PC-3 (cell line): ENCODE measurements at places on chromosomes 7 and 10.

- DNase-seq: peak; percentile 18
Observed at GRCh38 chr10:94546049-94546900, 687 bp downstream of the HELLS start.

DNA sequence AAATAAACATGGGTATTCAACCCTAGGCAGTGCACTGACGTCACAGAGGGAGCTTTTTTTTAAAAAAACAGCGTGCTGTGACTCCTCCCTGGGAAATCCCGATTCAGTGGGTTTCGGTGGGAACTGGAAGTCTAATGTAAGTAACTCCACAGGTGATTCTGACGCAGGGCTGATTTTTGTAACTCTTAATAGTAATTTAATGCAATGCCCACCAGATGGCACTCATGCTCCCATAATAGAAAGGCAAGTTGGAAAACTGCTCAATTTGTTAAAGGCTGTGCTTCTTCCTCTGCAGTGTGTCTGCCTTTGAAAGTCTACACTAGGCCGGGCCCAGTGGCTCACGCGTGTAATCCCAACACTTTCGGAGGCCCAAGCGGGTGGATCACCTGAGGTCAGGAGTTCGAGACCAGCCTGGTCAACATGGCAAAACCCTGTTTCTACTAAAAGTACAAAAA lies 10.9 kb upstream of the RSU1 start:
- peak; percentile 74 for DNase-seq

DNA sequence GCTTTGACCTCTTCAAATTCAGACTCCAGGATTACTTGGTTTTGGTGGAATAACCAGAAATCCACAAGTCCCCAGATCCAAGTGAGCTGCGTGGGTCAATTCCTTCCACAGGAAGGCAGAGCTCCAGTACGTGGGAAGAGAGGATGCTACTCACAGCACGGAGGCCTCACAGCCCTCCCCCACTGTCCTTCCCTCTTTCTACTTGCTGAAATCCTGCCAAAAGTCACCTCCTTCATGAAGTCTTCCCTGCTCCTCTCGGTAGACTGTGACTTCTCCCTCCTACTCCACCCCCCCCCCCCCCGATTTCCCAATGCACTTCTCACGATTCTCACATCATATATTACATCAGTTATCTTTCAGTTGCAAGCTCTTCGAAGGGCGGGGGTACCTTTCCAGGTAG lies 12.3 kb downstream of the CAMK2G start:
- no peak for DNase-seq

DNA sequence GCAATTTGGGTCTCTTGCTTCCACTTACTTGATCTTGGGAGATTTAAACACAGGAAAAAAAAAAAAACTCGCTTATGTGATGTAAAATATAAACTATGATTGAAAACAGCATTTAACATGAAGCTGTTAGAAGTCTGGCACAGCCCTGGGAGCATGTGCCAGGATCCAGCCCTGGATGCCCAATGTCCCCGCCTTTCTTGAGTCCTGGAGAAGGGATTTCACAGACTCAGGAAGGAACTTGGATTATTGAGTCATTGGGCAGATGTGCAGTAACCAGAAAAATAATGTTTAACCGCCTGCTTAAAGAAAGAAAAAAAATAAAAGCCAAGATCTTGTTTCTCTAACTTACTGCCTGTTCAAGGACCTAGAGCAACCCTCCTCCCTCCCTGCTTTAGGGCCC lies 3.7 kb upstream of the JCAD start:
- DNase-seq: peak; percentile 27

- no peak for DNase-seq
Observed at GRCh38 chr10:79610601-79611191, at the start of gene SFTPA1. SFTPA1 (plus strand) TSS chr10:79610939; CDS start chr10:79611826, 887 bp downstream.

DNA sequence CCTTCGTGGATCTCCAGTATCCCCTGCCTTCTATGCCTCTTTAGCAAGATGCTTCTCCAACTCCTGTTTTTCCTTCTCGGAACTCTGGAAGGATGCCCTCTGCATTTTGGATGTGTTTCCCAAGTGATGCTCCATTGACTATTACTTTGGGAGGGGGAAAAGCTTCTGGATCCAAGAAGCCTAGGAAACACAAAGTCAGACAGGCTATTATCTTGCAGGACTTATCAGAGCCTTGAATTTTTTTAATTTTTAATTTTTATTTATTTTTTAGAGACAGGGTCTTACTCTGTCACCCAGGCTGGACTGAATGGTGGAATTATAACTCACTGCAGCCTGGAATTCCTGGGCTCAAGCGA lies 21.1 kb downstream of the TMEM270 start:
- no peak for DNase-seq

- no peak for DNase-seq
Observed at GRCh38 chr10:11080564-11080984, 62.9 kb downstream of the CELF2 start.

GRCh38 chr10:132738454-132739224 lies 47.3 kb downstream of the NKX6-2 start:
- DNase-seq: no peak

- no peak for DNase-seq
Observed at GRCh38 chr10:132590752-132591121, 53.1 kb downstream of the INPP5A start.

- peak; percentile 47 for DNase-seq
Observed at GRCh38 chr7:19575909-19576557, 132.8 kb downstream of the POLR1F start.

- DNase-seq: no peak
Observed at GRCh38 chr10:21813946-21814345, 189.6 kb downstream of the DNAJC1 start.

DNA sequence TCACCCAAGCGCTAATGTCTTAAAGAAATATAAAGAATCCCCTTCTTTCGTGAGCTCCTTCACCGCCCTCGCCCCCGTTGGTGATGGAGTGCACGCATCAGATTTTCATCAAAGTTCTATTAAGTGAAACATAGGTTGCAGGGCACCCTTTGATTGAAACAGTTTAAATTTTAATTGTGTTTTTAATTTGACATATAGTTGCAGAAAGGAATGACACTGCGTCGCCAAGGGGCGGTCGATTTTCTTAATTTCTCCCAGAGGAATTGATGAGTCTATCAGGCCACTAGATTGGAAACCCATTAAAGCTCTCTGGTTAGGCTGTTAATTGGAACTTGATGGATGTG lies 4.1 kb upstream of the HMX2 start:
- DNase-seq: no peak

DNA sequence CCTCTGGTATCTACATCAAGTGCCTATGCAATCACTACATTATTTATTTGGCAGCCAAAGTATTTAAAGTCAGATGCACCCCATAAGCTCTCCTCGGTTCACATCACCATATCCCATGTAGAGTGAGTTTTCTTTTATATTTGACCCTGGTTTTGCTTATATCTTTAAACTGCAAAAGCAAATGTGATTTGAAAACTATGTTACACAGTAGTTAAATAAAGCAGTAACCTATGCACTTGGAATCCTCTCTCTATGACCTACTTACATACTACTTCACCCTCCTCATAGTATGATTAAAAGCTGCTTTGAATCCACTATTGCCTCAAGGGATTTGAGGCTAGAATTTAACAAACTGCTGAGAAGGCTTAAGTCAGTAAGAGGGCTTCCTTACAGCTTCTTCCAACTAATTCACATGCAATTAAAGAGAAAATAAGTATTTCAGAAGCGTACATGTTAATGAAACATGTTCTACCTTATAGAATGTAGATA lies 2.2 kb upstream of the CELF2 start:
- no peak for DNase-seq
